ENCODE measurements at places on chromosomes 2 and 18.

DNA sequence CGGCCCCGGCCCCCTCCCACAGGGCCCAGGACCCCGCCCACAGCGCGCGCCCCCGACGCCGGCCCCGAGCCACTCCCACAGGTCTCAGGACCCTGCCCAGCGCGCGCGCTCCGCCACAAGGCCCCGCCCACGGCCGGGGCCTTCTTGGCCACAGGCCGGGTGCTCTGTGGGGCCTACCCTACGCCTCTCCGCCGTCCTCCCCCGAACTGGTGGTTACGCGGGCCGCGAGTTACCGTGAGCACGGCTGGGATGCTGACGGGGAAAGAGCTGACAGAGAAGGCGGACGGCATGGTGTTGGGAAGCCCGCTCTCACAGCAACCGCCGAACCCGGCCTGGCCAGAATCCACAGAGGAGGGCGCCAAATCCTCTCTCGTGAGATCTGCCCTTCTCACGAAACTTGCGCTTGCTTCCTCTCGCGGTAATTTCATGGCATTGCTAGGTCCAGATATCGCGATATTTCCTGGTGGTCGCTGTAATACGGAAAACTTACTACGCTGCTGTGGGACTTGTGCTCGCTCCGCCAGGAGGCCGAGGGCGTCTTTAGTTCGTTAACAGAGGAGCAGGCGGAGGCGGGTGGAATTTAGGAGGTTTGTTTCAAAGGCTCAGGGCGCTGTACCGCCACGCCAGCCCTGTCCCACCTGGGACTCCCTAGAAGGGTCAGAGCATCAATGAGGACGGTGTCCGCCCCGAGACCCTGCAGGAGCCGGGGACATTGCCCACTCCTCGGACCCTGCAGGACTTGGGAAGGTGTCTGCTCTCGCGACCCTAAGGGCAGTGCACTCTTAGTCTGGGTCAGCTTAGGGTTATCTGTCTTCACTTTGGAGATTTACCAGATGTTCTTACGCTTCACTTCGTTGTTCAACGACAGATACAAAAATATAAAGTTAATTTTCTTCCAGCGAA lies at the start of gene TMEM18:
Gene TMEM18, minus strand, starts transcription at position 351 of the 903 bp plus-strand sequence. Its CDS starts 61 bp downstream, at position 290.
- DNase-seq: peak; percentile 90

GRCh38 chr2:30559544-30560275 lies 112.7 kb downstream of the LCLAT1 start:
- DNase-seq: no peak

DNA sequence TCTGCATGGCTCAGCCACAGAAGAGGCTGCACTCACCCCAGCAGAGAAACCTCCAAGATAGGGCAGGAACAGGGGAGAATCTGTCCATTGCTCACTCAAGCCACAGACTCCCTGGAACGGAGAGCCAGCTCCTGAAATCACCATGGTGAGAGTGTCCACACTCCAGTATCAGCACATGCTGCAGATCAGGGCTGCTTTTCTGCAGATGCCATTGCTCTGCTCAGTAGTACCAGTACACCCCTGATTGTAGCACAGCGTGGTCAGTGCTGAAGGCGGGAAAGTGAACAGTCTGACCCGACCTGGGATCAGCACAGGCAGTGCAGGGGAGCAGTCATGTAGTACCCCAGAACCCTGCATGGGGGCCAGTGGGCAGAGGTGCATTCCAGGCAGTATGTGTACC lies 73.9 kb downstream of the GYPC start:
- DNase-seq: no peak

DNA sequence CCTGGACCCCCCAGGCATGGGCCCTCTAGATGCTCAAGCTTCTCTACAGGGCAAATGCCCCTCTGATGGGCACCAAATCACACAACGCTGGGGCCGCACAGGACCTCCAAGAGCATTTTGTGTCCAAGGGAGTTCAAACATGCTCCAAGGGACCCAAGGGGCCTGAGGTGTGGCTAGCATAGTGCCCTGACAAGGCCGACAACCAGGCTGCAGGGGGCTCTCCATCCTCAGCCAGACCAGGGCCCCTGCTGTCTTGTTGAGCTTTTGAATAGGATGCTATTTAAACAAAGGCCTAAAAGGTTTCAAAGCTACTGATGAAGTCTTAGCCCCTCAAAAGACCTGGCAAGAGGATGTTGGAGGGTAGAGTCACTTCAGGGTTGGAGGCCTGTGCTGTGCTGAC lies 33.1 kb downstream of the EN1 start:
- no peak for DNase-seq

DNA sequence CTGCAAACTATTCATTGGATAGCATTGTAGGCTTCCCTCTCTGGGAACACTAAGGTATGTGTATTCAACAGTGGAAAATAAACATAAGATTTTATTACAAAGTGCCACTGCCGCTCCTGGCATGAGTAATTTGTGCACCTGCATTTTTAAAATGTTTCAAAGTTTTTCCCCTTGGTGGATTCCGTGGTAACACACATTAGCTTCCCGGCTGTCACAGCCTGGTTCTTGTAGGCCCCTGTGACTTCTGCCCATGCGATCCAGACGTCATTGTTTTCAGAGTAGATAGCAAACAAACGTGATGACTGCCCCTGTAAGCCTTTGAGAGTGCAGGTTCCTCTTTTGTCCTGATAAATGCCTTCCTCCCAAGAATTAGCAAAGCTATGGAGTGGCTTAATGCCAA lies 421.0 kb downstream of the ZNF521 start:
- DNase-seq: no peak

Measured in tibial nerve (tissue), 4 donors.